ENCODE measurements at places on chromosomes 13 and 19.
A peak's percentile ranks its signal among the peaks of the same experiment; 100 is the strongest.

- no peak for DNase-seq
These were observed 4.3 kb upstream of the LRRC8E start for GRCh38 chr19:7883796-7884570.

GRCh38 chr13:76894401-76895110 is 8.4 kb upstream of the KCTD12 start:
- DNase-seq = no peak

- no peak for DNase-seq
These were observed 20.5 kb upstream of the LHFPL6 start for GRCh38 chr13:39623466-39623865.

GRCh38 chr19:17855280-17856152 is 4.2 kb upstream of the RPL18A start:
- peak; percentile 89 for DNase-seq

- DNase-seq = no peak
These were observed 421.3 kb downstream of the DIAPH3 start for GRCh38 chr13:59742467-59742866.

GRCh38 chr19:2181633-2181997 is 17.9 kb downstream of the DOT1L start:
- peak; percentile 67 for DNase-seq

DNA sequence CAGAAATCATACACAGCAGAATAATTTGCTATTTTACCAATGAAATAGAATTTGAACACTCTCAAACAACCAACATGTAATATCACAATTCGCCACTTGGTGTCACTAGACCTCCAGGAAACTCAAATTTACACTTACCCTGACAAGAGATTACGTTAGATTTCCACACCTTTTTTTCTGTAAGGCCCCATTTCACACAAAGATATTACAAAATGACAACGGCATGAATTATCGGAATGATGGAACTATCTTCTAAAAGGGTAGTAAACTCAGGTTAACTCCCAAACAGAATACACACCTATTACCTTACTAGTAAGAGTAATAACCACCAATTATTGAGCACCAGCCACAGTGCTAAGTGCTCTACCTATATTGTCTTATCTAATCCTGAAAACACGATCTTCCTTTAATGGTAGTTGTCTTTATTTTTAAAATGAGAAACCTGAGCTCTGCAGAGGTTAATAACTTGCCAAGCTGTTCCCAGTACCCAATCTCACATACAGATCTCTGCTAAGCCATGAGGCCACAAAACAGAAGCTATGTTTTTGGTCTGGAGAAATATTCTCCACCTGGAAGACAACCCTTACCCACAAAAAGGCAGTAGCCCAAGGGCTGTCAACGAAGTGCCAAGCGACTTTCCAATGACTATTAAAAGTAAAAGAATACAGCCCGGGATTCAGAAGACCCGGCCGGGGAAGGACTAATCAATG is 152.4 kb downstream of the DCLK1 start:
- DNase-seq = no peak

DNA sequence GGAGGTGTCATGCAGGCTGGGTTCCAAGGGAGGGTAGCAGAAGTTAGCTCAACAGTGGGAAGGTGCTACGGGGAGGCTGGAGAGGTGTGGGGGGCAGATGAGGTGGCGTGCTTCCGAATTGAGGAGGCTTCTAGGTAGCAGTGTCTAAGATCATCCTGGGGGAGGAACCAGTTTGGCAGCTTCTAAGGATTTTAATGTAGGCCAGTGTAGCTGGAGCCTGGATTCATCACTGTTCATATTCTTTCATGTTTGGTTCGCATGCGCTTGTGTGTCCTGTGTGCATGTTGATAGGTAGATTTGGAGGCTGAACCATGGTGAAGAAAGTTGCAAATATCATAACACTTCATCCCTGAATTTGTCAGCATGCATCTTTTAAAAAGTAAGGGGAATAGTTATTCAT is 86.7 kb downstream of the GPR12 start:
- no peak for DNase-seq

DNA sequence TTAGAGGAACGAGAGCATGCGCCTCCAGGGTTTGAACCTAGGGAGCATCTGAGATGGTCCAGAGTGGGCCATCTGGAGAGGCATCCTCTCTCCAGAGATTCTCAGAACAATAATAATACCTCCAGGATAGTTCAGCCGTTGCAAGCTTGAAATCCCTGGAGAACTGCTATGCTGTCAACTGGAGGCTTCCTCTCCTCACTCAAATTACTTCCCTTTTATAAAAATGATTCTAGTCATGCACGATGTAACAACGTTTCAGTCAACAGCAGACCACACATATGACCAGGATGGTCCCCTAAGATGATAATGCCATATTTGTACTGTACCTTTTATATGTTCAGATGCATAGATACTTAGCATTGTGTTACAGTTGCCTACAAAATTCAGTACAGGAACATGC is 108.7 kb downstream of the SHISA2 start:
- DNase-seq = no peak

DNA sequence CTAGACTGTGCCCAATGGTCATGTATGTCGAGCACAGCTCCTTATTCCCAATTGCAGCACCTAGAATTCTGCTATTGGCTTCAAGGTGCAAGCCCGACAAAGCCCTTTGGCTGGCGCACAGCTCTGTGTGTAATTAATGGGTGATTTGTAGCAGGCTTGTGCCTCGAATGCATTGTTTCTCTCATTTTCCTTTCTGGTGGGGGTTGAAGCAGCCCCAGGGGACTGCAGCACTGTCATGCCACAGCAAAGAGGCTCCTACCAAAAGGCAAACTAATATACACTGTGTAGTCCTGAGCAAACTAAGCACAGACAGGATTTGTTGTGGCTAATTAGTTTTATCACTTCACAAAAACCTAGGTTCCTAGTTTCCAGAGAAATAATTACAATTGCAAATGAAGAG is 898.7 kb downstream of the UQCRFS1 start:
- no peak for DNase-seq

DNA sequence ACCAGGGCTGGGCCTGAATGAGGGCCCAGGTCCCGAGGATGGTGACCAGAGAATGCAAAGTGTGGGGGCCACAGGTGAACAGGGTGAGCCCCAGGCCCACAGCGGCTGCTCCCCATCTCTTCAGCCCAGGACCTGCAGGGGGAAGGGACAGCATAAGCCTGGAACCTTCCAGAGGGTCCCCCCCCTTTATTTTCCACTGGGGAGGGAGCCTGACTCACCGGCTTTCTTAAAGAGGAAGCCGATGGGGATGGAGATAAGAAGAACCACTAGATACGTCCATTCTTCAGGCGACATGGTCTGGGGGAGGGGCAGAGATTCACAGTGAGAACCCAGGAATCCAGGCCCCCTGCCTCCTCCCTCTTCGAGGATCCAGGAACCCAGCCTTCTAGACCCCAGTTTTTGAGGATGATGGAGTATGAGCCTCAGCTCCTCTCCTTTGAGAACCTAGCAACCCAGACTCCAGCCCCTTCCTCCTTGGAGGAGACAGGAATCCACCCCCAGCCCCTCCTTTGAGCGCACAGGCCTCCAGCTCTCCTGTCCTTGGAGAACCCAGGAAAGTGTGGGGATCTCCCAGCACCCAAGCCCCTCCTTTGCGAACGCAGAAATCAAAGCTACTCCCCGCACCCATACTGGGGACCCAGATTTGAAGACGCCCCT is 1.0 kb downstream of the MBOAT7 start:
- no peak for DNase-seq

DNA sequence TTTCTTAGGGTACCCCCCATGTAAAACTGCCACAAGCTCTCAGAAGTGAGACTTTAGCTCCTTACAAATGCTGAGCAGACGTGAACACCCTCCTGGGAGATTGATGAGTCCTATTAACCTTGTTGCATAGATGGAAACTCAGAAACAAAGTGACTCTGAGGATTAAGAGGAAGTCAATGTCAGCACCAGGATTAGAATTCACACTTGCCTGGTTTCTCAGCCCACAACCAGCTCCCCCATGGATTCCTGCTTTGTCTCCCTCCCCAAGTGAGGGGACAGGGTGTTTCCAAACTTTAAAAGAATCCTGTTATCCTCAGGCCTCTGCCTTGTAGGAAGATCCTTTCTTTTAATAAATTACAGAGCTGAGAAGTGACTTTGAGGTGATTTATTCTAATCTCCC is 324.4 kb downstream of the NDFIP2 start:
- DNase-seq = no peak

DNA sequence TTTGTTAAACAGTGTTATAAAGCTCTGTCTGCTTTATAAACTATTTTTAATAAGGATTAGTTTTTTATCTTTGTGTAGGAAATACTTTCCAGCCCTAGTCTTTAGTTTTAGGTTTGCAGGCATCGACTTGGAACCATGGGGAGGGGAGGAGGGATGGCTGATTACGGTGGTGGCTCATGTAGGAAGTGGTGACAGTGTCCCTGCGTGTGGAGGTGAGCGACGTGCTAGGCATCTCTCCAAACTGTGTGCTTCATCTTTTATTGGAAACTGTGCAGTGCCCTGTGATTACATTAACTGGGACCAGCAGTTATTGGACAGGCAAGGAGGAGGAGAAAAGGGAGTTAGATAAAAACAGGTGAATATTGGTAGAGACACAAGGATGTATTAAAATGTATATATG is 203.8 kb downstream of the ATP8A2 start:
- DNase-seq = no peak

GRCh38 chr19:23273022-23273589 is 22.9 kb upstream of the ZNF724 start:
- no peak for DNase-seq

DNA sequence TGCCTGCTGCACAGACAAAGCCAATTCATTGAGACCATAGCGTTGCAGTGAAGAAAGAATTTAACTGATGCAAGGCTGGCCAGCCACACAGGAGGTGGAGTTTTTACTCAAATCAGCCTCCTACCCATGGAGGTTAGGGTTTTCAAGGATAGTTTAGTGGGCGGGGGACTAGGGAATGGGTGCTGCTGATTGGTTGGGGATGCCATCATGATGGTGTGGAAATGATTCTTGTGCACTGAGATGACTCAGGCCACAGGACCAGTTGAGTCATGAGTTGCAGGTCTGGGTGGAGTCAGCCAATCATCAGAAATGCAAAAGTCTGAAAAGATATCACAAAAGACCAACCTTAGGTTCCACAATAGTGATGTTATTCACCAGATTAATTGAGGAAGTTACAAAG is 359.6 kb downstream of the FOXO1 start:
- no peak for DNase-seq

DNA sequence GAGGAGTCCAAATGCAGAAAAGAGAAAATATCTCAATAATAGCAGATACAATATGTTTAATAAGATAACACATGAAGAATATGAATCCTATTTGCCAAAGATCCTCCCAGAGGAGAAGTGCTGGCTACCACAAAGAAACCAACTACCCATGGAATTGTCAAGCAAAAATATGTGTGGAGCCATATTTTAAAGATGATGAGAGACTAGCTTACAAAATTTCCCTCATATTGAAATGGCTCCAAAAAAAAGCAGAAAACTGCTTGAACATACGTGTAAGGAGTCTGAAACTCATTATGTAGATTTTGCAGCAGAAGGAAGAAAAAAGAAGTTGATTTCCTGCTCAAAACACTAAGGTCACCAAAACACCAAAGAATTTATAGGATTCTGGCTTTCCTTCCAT is 94.2 kb downstream of the USP12 start:
- no peak for DNase-seq

All from dorsolateral prefrontal cortex (tissue), 122 donors.